ENCODE measurements at places on chromosomes 12 and 14.
A peak's percentile ranks its signal among the peaks of the same experiment; 100 is the strongest.

DNA sequence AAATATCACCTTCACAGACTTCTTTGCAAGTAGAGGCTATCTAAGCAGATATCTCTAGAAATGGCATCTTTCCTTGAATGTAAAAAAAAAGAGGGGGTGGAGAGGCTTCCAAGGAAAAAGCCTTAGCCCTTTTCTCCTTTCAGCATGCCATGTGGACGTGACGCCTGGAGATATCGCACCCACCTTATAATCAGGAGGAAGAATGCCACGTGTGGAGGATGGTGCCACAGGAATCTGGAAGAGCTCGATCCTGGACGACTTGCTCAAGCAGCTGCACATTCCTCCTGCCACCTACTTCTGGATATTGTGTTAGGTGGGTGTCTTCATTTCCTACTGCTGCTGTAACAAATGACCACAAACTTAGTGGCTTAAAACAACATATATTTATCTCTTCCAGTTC lies 203.6 kb downstream of the NUAK1 start:
- no peak for DNase-seq

GRCh38 chr14:96408608-96409007 lies 16.7 kb downstream of the AK7 start:
- DNase-seq, result no peak

GRCh38 chr14:56962444-56963080 lies 152.3 kb upstream of the OTX2 start:
- no peak for DNase-seq

DNA sequence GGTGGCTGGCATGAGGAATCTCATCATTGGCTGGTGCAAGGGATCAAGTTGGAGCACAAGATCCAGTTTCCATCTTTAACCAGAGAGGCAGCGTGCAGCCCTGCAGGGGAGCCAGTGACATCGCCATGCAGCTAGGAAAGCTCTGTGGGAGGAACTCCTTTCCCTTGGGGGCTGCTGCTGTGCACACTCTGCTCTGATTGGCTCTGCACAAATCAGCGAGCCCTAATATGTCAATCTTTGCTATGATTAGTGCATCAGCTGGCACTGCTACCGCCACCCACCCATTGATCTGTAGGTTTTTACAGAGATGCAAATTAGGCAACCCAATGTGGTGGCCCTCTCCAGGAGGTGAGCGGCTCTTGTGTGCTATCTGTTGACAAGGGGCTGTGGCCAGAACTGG lies 262.6 kb downstream of the PCNX1 start:
- DNase-seq, result no peak

GRCh38 chr14:102220031-102220430 lies 80.3 kb downstream of the WDR20 start:
- no peak for DNase-seq

DNA sequence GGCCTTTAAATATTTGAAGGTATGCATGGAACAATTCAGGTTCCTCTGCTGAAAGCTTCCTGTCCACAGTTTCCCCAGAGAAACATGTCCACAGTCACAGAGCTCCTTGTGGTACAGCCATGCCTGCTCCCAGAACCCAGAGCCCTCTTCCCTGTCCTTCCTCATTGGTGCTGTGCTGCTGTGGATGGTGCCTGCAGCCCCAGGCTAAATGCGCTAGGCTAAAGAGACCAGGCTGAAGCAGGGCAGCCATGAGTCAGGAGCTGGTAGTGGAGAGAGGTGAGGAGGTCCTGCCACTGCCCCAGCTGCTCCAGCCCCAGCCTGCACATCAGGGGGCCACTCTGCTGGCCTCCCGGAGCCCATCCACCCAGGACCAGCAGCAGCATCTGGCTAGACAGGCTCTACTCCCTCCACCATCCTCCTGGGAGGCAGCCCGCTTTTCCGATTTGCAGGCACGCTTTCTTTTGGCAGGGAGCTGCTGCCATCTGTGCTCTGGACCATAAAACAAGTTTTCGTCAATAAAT lies 65.4 kb upstream of the DDX11 start:
- DNase-seq, result no peak

- DNase-seq, result no peak
Observed at GRCh38 chr14:65168840-65169239, 66.5 kb upstream of the MAX start.

DNA sequence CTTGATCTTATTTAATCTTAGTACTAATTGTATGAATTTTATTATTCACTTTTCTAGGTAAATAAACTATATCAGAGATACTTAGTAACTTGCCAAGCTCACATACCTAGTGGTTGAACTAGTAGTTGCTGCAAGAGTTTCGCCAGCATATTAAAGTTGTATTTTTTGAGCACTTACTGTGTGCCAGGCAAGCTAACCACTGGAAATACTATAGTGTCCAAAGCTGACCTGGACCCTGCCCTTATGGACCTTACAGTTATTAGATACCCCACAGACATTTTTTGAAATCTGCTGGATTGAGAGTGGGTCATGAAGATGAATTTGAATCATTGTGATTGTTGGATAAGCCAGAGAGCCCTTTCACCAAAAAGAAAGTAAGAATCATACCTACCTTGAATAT lies 125.0 kb downstream of the RAD51B start:
- DNase-seq, result no peak

- DNase-seq, result no peak
Observed at GRCh38 chr12:104596898-104597843, 140.4 kb downstream of the CHST11 start.

DNA sequence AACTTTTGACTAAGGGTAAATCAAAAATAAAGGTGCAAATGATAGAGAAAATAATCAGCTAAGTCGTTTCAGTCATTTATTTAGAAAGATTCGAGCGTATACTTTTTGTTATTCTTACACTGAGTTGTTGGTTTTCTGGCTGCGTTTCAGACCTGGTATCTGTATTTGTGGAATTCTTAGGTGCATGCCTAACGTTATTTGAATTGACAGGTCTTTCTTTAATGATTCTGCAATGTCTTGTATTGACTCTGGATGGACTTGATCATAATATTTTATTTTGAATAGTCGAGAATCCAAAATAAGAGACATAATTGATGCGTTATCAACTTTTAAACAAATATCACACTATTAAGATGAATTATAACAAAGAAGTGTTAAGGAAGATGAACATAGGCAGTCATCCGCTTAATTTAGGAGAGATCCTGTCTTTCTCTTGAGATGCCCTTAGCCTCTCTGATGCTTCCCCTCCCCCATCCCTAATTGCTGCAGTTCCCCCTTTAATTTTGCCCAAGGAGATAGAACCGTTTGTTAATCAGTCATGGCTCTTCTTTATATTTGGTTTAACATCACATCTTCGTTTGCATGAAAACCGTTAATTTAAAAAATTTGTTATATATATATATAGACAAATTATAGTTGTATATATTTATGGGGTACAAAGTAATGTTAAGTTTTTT lies 1.8 kb downstream of the ALX1 start:
- DNase-seq, result no peak

- DNase-seq, result no peak
Observed at GRCh38 chr14:93905623-93906022, 21.5 kb upstream of the FAM181A start.

DNA sequence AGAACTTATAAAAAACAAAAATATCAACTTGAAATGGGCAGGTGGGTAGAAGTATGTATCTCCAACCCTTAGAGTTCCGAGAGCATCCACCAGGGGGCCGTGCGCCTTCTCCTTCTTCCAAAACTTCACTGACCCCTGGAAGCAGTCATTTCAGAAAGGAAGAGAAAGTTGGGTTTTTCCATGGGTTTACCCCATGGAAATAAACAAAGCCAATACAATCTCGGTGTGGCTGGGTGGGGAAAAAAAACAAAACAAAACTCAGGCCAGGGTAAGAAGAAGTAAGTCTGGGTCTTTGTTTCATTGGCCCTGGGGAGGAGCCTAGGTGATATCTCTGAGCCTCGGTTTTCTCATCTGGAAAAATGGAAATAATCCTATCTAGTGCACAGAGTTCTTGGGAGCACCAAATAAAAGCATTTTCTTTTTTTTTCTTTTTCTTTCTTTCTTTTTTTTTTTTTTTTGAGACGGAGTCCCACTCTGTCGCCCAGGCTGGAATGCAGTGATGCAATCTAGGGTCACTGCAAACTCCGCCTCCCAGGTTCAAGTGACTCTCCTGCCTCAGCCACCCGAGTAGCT lies 33.6 kb upstream of the HNF1A start:
- peak; percentile 60 for DNase-seq

- DNase-seq, result no peak
Observed at GRCh38 chr12:34595749-34596733, 573.7 kb downstream of the ALG10 start.

- no peak for DNase-seq
Observed at GRCh38 chr14:95609398-95609990, 74.6 kb downstream of the GLRX5 start.

DNA sequence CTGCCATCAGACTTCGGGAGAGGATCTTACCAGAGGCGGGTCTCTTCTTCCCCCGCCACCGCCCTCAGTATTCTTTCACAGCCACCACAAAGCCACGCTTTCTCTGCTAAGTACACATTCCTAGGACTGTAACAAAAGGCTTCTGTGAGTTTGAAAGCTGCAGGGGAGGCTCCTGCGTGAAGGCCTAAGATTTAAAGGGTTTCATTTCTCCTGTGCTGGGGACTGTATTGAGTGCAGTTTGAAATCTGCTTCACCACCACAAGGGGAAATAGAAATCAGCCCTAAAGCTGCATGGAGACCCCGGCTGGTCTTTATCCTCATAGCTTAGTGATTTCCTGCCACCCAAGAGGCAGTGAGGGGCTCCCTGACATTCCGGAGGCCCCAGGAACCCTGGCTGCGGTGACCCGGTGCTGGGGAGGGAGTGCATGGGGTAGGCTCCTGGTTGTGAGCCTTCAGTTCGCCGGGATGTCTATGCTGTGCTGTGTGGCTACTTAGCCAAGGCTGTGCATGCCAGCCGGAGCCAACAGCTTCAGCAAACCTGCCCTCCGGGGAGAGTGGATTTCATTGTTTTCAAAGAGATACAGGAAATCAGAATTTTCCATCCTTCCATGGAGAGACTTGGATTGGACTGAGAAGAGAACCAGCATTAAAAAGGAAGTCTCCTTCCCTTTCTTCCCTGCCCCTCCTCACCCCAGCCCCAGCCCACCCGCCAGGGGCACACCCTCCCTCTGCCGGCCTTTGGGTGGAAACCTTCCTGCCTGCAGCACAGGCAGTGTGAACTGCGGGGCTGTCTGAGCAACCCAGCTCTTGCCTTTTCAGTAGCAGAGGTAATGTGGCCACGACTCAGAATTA lies 163.3 kb downstream of the ETV6 start:
- DNase-seq, result peak; percentile 19

DNA sequence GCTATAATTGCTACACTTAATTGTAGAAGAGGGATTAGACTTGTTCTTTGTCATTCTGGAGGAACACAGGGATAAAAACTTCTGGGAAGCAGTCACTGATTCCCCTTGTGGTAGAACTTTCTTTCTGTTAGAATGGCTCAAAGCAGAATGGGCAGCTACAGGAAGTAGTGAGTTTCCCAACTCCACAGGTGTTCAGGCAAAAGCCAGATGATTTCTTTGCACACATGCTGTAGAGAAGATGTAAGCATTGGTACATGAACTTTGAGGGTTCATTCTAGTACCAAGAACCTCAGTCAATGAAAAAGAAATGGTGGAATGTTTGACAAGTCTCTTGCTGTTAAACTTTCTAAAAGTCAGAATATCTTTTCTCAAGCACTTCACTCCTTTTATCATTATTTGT lies 4.3 kb downstream of the NDUFA9 start:
- DNase-seq, result no peak

GRCh38 chr12:102910792-102911191 lies 6.3 kb downstream of the PAH start:
- no peak for DNase-seq

DNA sequence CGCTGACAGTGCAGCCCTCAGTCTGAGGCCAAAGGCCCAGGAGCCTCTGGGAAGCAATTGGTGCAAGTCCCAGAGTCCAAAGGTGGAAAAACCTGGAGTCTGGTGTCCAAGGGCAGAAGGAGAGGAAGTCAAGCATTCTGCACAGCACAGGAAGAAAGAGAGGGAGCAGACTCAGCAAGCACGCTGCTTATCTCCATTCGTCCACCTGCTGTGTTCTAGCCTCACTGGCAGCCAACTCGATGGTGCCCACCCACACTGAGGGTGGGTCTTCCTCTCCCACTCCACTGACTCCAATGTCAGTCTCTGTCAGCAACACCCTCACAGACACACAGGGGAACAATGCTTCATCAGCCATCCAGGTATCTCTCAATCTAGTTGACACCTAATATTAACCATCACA lies 38.8 kb downstream of the HELB start:
- DNase-seq, result no peak

GRCh38 chr12:68291396-68292036 lies 38.1 kb upstream of the IL22 start:
- DNase-seq, result no peak

All from CD4-positive, alpha-beta T cell treated with Interleukin-17A for 1 hour (primary cell).